ENCODE measurements at places on chromosomes 5 and 9.

DNA sequence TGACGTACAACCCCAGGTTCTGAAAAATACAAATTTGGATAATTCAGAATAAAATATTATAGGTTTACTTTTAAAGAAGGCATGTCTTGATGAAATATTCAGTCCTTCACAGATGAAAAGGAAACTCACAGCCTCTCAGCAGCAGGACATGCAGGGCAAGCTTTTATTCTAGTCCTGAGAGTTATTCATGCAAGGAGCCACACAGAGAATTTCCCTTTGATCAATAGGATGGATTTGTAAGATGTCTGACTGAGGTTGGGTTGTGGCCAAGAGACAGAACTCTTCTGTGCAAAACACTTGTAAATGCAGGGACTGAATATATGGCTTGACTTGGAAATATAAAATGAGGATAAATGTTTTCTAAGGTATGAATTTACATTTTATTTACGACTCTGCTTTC is 48.8 kb upstream of the TBCA start:
- no peak for DNase-seq

- DNase-seq = no peak
Measured at GRCh38 chr9:135887021-135887507, 20.3 kb downstream of the CAMSAP1 start.

GRCh38 chr5:149455889-149456409 is 76.9 kb upstream of the IL17B start:
- no peak for DNase-seq

DNA sequence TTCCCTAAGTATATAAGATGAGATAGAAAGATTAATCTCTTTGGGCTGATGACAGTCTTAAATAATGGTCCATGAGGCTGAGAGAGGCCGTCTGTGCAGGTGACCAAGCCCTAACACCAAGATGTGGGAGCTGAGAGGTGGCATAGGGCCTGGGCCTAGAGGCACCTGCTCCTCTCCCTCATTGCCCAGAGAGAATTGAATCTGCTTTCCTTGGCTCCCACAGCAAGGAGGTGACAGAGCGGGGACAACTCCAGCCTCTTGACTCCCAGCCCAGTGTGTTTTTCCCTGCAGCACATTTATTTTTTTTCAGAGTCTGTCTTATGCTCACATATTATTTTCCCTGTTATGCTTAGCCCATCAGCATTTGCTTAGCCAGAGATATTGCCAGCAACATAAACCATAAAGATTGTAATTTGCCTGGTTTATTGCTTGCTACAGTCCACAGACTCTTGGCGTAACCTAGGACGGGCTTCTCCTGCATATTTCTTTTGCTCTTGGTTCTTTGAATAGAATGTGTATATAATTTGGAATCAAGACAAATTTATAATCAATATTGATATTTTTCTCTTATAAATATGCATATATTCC is 105.6 kb downstream of the NTRK2 start:
- no peak for DNase-seq

GRCh38 chr5:94153736-94154450 is 412.5 kb upstream of the POU5F2 start:
- DNase-seq = no peak

- DNase-seq = no peak
Measured at GRCh38 chr9:14111696-14112095, 202.2 kb downstream of the NFIB start.

- DNase-seq = no peak
Measured at GRCh38 chr5:10731913-10732312, 29.1 kb downstream of the DAP start.

DNA sequence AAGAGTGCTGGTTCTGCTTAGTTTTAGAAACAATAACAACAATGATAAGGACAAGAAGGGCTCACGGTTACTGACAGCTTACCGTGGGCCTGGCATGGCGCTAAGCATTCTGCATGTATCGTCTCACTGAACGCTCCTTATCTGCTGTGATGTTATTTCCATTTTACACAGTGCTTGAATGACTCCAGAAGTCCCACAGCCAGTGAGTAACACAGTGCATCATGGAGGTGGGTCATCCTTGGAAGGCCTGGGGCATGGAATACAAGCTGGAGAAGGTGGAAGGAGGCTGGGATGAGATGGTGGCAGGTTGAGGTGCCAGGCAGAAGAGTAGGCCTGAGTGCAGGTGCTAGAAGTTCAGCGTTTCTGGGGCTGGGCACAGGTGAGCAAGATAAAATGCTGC is 36.5 kb upstream of the FAT2 start:
- DNase-seq = no peak

GRCh38 chr5:148653291-148653835 is 964 bp downstream of the HTR4 start:
- DNase-seq = no peak

GRCh38 chr5:59893429-59894227 is at the start of gene PDE4D:
TSS of gene PDE4D (minus strand) at chr5:59893726.
- no peak for DNase-seq

DNA sequence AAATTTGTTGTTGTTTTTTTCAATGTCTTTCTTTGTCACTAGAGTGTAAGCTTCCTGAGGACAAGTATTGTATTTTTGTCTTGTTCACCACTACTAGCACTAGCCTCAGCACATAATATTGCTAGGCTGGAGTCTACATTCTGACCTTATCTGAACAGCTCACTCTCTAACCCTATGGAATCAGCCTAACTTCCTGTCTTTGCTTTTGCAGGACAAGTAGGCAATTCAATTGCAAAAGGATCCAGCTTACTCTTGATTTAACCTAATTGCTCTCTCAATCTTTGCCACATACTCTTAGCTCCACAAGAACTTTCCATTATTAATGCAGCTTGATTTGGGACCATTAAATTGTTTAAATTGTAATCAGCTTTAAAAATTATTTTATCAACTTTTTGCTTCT is 308.5 kb downstream of the MAN2A1 start:
- DNase-seq = no peak

- DNase-seq = no peak
Measured at GRCh38 chr9:71355884-71356283, 234.5 kb upstream of the TRPM3 start.

DNA sequence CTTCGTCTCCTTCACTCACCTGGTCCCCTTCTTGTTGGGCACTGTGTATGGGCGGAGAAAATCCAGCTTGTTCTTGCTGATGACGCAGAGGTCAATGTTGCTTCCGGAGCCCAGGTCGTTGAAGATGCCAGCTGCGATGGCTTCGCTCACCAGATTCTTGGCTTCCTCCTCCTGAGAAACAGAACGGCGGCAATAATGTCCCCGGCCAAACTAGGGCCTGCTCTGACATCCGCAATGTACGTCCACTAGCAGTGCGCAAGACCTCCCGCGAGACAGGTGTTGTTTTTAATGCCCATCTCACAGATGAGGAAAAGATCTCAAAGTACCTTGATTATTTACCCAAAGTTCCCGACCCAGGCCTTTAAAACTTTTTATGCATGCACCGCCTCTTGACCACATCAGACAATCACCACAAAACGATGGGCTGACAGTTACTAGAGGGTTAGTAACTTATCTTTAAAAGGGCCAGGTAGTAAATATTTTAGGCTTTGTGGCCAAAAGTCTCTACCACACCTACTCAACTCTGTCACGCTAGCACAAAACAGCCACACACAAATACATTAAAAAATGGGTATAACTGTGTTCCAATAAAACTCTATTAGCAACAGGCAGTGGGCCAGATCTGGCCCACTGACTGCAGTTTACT is 58.4 kb downstream of the PSMB7 start:
- DNase-seq = no peak

GRCh38 chr5:76732405-76733048 is 16.6 kb downstream of the F2R start:
- no peak for DNase-seq

- DNase-seq = no peak
Measured at GRCh38 chr9:127644943-127645342, 32.9 kb downstream of the STXBP1 start.

DNA sequence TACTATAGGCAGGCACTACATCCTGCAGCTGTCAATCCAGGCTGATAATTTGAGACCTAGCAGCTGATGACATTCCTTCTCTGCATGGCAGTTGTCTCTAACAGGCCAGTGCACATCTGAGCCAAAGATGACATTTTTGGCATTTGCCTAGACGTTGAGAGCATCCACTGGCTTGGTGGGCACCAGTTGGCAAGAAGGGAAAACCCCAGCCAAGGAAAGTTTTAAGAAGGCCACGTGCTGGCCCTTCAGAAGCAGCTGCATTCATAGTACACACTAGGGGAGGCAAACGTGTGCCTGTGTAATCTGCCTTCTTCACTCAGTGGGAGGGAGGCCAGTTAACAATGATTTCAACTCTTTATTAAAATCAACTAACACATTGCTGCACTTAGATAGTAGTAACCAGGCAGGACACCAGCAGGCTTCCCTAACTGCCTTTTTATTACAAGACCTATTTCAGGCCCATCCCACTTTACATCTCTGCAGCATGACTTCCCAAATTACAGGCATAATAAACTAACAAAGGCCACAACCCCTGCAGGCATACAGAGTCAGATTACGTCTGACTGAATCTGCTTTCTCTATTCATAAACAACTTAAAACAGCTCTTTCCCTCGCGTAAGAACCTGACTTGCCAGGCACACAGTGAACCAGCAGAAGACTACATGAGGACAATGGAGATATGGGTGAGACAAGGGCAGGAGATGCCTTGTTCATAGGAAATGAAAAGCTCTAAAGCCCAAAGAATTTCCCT is 576.3 kb downstream of the PDE4D start:
- no peak for DNase-seq

DNA sequence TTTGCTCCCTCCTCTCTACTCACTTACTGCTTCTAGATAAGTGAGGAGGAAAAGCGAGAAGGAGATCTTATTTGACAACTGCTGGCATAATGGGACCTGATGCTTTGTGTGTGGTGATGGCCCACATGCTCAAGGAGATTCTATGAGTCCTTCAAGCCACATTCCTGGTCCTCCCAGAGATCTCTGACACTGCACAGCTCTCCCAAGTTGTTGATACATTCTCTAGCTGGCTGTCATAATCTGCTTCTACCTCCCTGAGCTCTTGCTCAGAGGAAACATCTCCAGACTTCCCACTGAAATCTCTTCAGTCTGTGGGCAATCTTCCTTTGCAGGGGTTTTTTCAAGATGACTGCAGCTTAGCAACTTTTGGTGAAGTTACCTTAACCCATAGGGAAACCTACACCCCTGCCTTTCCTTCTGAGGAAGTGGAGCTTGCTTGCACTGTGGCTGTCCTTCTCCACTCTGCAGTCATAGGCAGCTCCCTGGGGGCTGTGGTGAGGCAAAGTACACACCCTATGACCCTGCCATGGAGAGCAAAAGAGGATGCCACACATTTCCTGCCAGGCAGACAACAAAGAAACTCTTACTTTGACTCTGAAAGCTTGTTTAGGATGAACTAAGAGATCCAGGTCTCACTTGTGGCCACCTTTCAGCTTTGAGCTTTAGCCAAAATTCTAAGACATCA is 163.8 kb downstream of the TMEM38B start:
- DNase-seq = no peak

DNA sequence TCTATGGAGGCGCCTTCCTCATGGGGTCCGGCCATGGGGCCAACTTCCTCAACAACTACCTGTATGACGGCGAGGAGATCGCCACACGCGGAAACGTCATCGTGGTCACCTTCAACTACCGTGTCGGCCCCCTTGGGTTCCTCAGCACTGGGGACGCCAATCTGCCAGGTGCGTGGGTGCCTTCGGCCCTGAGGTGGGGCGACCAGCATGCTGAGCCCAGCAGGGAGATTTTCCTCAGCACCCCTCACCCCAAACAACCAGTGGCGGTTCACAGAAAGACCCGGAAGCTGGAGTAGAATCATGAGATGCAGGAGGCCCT is 3.2 kb downstream of the CEL start:
- DNase-seq = no peak

GRCh38 chr9:93451849-93452709 is 594 bp downstream of the FAM120A start:
- peak; percentile 31 for DNase-seq

GRCh38 chr5:7395432-7395946 is 449 bp upstream of the ADCY2 start:
- DNase-seq = no peak

GRCh38 chr9:128411364-128412119 is 9.1 kb upstream of the CERCAM start:
- no peak for DNase-seq

- no peak for DNase-seq
Measured at GRCh38 chr9:124723352-124723751, 47.8 kb downstream of the NR6A1 start.

DNA sequence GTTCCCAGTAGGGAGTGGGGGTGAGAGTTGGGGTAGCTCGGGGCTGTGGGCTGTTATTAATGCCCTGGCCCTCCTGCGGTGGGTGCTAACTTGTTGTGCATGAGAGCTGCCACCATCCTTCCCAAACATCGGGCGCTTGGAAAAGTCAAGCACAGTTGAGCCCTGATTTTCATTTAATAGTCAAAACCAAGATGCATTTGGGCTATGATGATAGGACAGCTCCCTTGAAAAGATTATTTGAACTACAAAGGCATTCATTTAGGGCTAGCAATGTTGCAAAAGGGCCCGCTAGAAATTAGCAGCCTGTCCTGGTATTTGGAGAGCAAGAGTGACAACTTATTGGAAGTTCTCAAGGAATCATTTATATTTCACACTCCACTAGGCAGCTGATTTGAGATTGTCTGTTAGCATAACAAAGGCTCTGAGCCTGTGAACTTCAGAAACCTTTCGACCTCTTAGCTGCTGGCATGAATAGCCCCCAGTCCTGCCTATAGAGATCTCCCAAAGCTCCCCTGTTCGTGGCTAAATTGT is 128.2 kb upstream of the TMEM161B start:
- DNase-seq = no peak

DNA sequence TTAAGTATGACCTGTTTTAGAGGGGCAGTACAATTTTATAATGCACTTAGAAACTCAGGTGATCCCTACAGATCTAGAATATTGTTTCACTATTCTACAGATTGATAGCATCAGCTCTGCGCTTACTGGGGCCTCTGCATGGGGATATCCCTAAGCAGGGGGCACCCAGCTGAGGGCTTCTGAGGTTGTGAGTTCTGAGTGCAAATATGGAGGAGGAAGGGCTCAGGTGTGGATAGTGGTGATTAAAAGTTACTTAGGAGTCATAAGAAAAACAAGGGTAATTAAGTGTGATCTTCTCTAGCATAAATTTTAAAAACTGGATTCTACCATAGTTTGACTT is 274.4 kb downstream of the EFNA5 start:
- no peak for DNase-seq

GRCh38 chr9:78783743-78784142 is 486.8 kb downstream of the PSAT1 start:
- no peak for DNase-seq

GRCh38 chr9:83706676-83707517 is 861 bp downstream of the UBQLN1 start:
- DNase-seq = peak; percentile 54
